ENCODE measurements at places on chromosomes 4 and X. TPM values are rescaled to one million over a fixed set of nuclear protein-coding genes. Genes with fewer than 3 reads are reported as not detected.

The APELA gene
- not detected for total RNA-seq

The TEX13D gene
- not detected for total RNA-seq

The PABPC1L2A gene
- total RNA-seq: not detected

The PROM1 gene
- 5.4 TPM for total RNA-seq

The NOX1 gene
- not detected for total RNA-seq

The GPR143 gene
- total RNA-seq: 10.9 TPM

The PCDH7 gene
- 3.1 TPM for total RNA-seq

The COL25A1 gene
- total RNA-seq: 1.7 TPM

The ARHGAP6 gene
- total RNA-seq: 1.7 TPM

The CCNQ gene
- 34.1 TPM for total RNA-seq

The CXCL8 gene
- 322 TPM for total RNA-seq

The MXRA5 gene
- total RNA-seq: 0.44 TPM

The PPP1R2C gene
- total RNA-seq: not detected

The ZCCHC18 gene
- 1.1 TPM for total RNA-seq

The NPY1R gene
- 0.58 TPM for total RNA-seq

The STARD8 gene
- 12.7 TPM for total RNA-seq

The CXCL3 gene
- 21.2 TPM for total RNA-seq

The MBNL3 gene
- 2.1 TPM for total RNA-seq

The NUDT10 gene
- total RNA-seq: 1.4 TPM

The NEUROG2 gene
- not detected for total RNA-seq

The HADH gene
- 15.5 TPM for total RNA-seq

The EFHC2 gene
- 0.10 TPM for total RNA-seq

The GAGE12F gene
- not detected for total RNA-seq

The ZFP92 gene
- total RNA-seq: 1.2 TPM

The SGCB gene
- 48.3 TPM for total RNA-seq

The COX7B2 gene
- total RNA-seq: not detected

The XK gene
- total RNA-seq: not detected

The SPANXN4 gene
- not detected for total RNA-seq

The CFI gene
- 45.9 TPM for total RNA-seq

The PF4V1 gene
- not detected for total RNA-seq

The SH3D19 gene
- 79.8 TPM for total RNA-seq

The LRAT gene
- total RNA-seq: 0.34 TPM

The HSD17B13 gene
- not detected for total RNA-seq

The PLK4 gene
- total RNA-seq: 9.1 TPM

The TSPAN7 gene
- total RNA-seq: 13.5 TPM

The ZDHHC15 gene
- total RNA-seq: not detected

The FBXO8 gene
- 13.4 TPM for total RNA-seq

The TAPT1 gene
- total RNA-seq: 4.8 TPM

The ABLIM2 gene
- 0.99 TPM for total RNA-seq

The LAMP2 gene
- 215 TPM for total RNA-seq

The DCX gene
- not detected for total RNA-seq

The CLTRN gene
- 2.1 TPM for total RNA-seq

The EDA2R gene
- 7.6 TPM for total RNA-seq

The FMR1 gene
- 18.1 TPM for total RNA-seq

The TRO gene
- total RNA-seq: 15.0 TPM

The DCHS2 gene
- total RNA-seq: not detected

The ANKRD17 gene
- 62.5 TPM for total RNA-seq

The MED12 gene
- 39.7 TPM for total RNA-seq

Data from glomerular endothelial cell (primary cell).